Posterior vena cava (tissue), 2 donors: ENCODE measurements at places on chromosomes 6 and 20.

DNA sequence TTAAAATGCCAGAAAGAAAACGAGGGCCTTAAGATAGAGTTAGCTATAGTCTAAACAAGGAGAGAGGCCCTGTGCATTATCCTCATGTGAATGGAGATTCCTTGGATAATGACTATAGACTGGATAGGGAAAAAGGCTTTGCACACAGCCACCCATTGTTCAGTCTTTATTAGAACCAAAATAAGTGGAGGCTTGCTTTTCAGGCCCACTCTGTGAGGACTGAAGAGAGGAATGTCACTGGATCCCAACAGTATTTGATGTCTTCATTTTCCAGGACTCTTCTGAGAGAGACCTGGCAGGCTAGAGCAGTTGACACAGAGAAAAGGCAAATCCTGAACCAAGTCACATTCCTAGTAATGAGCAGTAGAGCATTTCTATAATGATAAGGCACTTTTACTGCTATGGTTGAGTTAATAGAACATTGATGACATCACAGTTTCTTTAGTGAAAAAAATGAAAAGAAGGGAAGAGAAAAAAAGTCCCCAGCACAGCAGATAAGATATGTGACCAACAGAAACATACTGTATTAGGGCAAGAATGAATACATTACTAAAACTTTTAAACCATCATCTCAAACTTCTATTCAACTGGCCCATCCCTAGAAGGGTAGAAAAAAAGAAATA lies 315.1 kb downstream of the EPHA7 start:
- DNase-seq = no peak

- DNase-seq = peak; percentile 15
Observed at GRCh38 chr20:48691523-48691922, 136.3 kb downstream of the PREX1 start.

GRCh38 chr6:138521790-138522189 lies 22.5 kb upstream of the NHSL1 start:
- no peak for DNase-seq

GRCh38 chr6:30720738-30721197 lies 616 bp downstream of the TUBB start:
- peak; percentile 92 for DNase-seq

DNA sequence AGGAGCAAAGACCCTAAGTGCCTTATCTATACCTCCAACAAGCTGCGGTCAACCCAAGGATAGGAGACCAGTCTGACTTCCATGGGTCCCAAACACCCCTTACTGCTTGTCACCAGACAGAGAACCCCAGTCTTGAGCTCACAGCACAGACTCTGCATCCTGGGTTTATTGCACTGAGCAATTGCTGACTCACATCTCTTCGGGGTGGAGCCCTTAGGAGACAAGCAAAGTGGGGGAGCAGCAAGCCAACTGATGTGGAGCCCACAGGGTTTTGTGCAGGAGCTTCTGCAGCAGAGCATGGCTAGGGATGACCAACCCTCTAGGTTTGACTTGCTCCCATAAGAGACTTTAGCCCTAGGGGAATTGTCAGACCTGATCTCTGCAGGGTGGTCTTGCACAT lies 38.6 kb upstream of the EYS start:
- DNase-seq = peak; percentile 55

DNA sequence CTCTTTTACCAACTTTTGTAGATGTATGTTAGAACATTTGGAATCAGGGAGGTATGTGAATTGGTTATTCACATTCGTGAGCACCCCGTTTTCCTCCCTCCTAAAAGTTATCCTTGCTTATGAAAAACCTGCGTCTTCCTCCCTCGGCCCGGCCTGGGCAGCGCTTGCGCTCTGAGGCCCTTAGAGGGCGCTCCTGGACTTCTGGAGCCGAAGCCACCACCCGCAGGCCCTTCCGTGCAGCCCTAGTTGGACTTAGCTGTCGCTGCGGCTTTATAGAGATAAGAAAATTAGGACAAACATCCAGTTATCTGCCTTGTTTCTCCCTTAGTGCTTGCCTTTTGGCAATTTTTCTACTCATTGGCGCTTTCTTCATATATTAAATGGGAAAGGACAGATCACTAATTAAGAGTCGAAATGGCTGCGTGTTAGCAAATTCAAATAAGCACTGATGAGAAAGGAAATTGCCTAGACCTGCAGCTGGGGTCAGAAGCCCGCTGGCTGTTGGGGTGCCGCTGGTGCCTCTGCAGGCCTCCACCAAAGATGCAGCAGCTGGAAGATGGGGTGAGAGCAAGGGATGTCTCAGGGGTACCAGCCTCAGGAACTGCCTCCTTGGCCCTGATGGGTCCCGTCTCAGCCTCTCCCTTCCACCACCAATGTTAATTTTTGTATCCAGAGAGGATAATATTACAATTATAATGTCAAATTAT lies 5.2 kb downstream of the FNDC1 start:
- peak; percentile 93 for DNase-seq

DNA sequence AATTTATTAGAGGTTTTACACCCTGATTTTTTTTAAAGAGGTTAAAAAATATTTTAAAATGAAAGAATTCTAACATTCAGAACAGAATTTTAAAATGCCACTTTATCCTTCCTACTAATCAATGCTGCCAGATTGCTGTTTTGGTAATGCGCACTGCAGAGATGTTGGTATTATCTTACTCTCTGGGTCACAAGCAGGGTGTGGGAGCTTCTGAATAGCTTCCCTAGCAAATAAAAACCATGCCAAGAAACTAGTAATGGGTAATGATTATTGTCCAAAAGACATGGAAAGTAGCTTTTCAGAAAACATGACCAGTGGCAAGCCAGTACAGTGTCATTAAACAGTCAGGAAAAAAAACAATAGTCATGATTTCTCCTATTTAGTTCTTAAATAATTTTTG lies 205.4 kb downstream of the TPBG start:
- no peak for DNase-seq

- DNase-seq = no peak
Observed at GRCh38 chr6:24448396-24448795, 41.0 kb downstream of the GPLD1 start.
